ENCODE measurements at places on chromosomes 5 and 9. TPM values are rescaled to one million over a fixed set of nuclear protein-coding genes. Genes with fewer than 3 reads are reported as not detected.

DNA sequence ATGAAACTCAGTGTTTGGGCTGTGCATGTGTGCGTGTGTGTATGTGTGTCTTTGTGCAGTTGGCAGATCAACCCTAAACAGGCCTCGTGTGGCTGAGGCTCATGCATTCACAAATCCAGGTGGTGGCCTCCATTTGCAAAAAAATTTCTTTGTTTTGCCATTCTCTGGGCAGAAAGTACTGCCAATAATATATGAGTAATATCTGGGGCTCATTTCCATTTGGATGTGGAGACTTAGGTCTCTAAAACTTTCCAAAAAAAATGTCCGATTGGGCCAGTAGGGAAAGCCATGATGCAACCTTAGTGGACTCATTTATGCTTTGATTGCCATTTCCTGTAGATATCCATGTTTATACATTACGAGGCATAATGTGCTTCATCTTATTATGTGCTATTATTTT lies 77.9 kb upstream of the RPS23 start:
- DNase-seq: no peak
- H3K4me1 ChIP-seq: peaks cover 56% of the 10 kb centered on the region
- no peak overlapping the region for H3K4me3 ChIP-seq

- H3K27ac ChIP-seq: no peak overlapping the region
- no peak overlapping the region for H3K4me3 ChIP-seq
- no peaks in the 10 kb centered on the region for H3K4me1 ChIP-seq
- no peaks in the 10 kb centered on the region for H3K27me3 ChIP-seq
- no peaks in the 10 kb centered on the region for H3K36me3 ChIP-seq
Observed at GRCh38 chr5:25295067-25295466, 650.3 kb upstream of the CDH10 start.

DNA sequence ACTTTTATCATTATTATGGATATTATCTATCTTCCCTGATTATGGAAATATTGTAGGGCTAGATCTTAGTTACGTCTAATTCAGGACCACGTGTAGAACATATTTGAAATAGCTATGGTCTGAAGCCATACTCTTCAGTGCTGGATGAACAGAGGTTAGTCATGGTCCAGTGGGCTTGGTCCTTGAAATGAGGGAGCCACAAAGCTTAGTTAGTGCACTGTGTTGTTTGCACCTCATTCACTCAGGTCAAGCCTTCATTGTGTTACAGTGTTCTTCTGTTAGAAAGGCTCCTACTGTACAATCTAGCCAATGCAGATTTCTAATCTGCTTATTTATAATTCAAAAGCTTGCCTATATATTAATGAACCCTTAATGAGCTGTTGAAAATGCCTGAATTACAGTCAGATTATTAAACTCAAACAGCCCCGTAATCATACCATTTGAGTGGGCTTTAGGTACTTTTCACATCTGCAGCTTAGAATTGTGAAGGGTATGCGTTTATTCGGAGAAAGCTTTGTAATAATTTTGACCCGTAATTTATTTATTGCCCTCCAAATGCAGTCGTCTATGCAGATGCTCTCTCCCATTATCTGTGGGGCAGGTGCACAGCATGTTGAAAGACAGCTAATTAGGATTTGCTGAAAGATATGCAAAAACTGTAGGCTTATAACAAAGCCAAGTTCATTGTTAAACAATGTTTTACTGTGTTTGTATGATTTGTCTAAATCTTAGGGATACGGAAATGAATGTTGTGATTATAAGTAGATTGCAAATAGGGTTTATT lies 164.9 kb downstream of the PBX3 start:
- DNase-seq: no peak
- H3K4me3 ChIP-seq: no peak overlapping the region
- H3K27ac ChIP-seq: no peak overlapping the region

DNA sequence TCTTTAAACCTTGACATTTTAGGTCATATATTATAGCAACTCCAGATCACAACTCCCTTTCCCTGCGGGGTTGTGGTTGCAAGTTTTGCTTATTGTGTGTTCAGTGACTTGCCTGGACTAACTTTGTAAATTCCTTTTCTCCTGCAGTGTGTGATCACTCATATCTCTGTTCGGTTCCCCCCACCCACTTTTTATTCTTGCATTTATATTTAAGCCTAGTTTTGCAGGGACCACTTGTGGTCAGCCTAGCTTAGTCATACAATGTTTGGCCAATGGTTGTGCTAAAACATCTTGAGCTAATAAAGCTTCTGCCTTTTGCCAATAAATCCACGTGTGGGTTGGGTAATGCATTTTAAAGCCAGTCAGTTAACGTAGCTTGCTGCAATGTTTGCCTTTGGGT lies 146.5 kb upstream of the IRX4 start:
- DNase-seq: no peak
- H3K4me3 ChIP-seq: no peak overlapping the region
- no peaks in the 10 kb centered on the region for H3K4me1 ChIP-seq
- no peaks in the 10 kb centered on the region for H3K36me3 ChIP-seq
- 0 out of 2 replicates have a peak, but pooled peaks cover 2% of the 10 kb centered on the region for H3K27me3 ChIP-seq

DNA sequence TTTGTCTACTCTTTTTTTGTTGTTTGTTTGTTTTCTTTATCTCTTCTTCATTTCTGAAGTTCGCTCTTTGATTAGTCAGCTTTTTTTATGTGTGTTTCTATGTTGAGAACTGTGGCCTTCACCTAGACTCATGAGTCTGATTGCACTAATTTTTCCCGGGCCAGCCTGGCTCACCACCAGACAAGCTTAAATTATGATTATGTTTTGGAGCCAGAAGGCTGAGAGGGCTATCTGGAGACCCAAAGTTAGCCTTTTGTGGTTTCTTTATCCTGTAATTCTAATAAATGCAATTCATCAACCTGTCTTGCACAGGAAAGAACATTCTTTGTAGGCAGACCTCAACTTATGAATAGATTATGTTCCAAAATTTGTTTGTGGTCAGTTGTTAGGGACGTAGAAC lies 20.8 kb upstream of the ACTBL2 start:
- no peak overlapping the region for H3K27ac ChIP-seq
- DNase-seq: no peak
- no peaks in the 10 kb centered on the region for H3K27me3 ChIP-seq
- no peaks in the 10 kb centered on the region for H3K4me1 ChIP-seq
- no peaks in the 10 kb centered on the region for H3K36me3 ChIP-seq
- H3K4me3 ChIP-seq: no peak overlapping the region

- H3K4me1 ChIP-seq: no peaks in the 10 kb centered on the region
- no peak for DNase-seq
- peaks cover 12% of the 10 kb centered on the region for H3K36me3 ChIP-seq
- no peak overlapping the region for H3K27ac ChIP-seq
- no peak overlapping the region for H3K4me3 ChIP-seq
- no peaks in the 10 kb centered on the region for H3K27me3 ChIP-seq
Observed at GRCh38 chr5:149518620-149519019, 32.6 kb downstream of the CSNK1A1 start.

The TLX3 gene
- total RNA-seq: not detected

The CCL21 gene
- not detected for total RNA-seq

DNA sequence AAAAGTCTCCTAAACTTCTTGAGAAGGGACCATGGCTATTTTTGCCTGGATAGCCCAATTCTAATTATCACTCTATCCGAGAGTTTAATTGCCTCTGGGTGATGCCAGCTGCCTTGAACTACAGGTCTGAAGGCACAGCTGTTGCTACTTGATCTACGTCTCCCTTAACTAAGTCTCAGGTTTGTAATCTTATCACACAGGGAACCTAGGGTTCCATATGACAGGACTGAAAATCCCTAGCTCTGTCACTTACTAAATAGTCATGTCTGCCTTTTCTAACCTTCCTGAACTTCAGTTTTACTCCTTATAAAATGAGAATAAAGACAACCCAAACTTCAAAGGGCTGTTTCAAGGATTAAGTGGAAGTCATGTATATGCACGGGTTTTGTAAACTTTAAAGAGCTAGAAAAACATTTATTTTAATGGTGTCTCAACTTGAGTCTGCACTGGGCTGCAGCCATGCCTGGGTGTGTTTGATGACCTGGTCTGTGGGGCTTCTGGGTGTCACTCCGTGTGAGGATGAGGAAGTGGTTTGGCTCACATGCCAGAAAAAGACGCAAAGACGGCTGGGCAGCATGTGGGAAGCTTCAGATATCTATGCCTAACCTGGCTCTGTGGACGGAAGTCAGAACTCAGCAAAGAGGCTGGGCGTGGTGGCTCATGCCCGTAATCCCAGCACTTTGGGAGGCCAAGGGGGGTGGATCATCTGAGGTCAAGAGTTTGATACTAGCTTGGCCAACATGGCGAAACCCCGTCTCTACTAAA lies 129.3 kb upstream of the SLC44A1 start:
- H3K27ac ChIP-seq: no peak overlapping the region
- DNase-seq: no peak
- no peaks in the 10 kb centered on the region for H3K36me3 ChIP-seq
- peaks cover 7% of the 10 kb centered on the region for H3K27me3 ChIP-seq
- no peak overlapping the region for H3K4me3 ChIP-seq

The FBP2 gene
- total RNA-seq: not detected

DNA sequence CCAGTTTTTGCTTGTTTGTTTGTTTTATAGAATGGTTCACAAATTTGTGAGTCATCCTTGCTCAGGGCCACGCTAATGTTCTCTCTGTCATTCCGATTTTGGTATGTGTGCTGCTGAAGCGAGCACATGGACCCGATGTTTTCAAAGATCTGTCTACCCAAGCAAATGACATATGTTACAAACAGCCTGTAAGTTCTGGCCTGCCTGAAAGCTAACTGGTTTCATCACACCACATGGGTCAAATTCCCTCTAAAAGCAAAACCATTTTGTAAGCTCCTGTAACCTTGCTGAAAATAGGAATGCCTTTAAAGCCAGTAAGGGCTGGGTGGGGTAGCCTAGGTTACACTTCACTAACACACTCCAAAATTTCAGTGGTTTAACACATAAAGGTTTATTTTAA lies 25.4 kb downstream of the DMRT3 start:
- no peak for DNase-seq
- H3K36me3 ChIP-seq: no peaks in the 10 kb centered on the region
- H3K4me1 ChIP-seq: no peaks in the 10 kb centered on the region
- H3K4me3 ChIP-seq: no peak overlapping the region

The GDA gene
- 0.21 TPM for total RNA-seq

The NKD2 gene
- 0.53 TPM for total RNA-seq

The LAMC3 gene
- 0.07 TPM for total RNA-seq

Measured in HepG2 (cell line).